A172 (cell line): ENCODE measurements at places on chromosomes 12 and 14.
A peak's percentile ranks its signal among the peaks of the same experiment; 100 is the strongest.

GRCh38 chr12:56749359-56749758 lies 2.8 kb downstream of the PRIM1 start:
- no peak for DNase-seq

DNA sequence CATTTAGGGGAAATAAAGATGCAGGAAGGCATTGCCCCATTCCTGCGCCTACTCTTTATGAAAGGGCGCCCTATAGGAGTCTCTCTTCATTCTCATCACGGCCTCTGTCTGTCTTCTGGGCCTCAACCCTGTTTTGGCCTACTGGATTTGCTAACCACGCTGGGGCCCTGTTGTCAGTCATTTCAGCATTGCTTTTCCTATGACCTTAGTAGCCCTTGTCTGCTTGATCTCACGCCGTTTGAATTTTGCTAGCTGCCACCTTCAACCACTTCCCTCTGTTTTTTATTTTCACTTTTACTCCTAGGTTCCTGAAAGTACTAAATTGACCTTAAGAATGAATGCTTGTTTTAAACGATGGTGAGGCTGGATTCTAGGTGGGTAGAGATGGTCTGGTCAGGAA lies 139.0 kb downstream of the SYNE2 start:
- no peak for DNase-seq

DNA sequence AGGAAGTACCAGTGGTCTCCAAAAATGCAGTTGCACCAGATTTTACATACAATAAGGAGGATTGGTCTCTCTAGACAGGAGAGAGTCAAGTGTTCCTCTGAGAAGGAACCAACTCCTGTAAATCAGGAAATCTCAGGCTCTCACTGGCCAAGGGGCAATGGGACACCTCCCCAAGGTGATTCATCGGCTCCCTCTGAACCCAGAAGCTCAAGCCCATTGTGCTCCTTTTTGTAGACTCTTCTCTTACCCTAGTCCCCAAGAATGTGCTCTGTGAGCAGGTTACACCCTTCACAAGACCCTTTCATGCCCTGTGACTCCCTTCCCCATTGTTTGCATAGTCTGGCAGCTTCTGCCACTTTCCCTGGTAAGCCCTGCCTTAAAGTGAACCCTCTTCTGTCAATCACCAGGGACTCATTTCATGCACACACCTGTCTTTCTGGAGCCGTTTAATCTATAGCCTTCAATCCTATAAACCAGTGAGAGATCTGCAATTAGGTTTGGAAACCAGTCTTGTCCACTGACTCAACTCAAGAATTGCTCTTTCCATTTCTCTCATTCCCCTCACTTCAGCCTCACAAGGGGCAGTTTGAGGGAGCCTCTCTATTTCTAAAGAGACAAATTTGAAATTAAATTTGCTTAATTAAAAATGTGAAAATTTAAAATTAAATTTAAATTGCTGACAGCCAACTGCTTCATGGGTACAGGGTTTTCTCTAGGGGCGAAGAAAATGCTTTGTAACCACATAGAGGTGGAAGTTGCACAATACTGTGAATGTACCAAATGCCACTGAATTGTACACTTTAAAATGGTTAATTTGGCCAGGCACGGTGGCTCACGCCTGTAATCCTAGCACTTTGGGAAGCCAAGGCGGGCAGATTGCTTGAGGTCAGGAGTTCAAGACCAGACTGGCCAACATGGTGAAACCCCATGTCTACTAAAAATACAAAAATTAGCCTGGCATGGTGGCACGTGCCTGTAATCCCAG lies 38.3 kb upstream of the LTA4H start:
- DNase-seq = no peak

GRCh38 chr12:55619354-55620138 lies 17.1 kb upstream of the OR10P1 start:
- DNase-seq = peak; percentile 87

- peak; percentile 66 for DNase-seq
Measured at GRCh38 chr14:92600318-92601053, 86.9 kb downstream of the RIN3 start.

DNA sequence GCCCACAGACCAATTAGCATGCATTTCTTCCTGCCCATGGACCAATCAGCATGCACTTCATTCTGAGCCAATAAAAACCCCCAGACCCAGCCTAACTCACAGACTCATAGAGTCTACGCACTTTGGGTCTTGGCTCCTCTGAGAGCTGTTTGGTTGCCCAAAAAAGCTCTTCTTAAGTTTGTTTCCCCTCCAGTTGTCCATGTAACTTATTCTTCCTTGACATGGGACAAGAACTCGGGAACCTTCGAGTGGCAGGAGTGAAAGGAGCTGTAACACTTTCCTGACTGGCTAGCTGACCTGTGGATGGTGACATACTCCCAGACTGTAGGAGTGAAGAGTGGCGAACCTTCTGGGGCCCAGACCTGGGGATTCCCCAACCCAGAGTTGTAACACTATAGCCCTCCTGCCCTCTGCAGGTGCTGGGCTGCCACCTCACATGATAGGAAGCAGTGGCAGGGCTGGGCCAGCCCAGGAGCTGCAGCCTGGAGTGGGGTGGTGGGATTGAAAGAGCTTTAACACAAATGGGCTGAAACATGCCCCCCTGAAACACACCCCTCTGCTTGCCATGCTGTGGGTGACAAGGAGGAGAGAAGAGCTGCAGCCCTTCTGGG lies 4.4 kb upstream of the BTBD7 start:
- DNase-seq = no peak

DNA sequence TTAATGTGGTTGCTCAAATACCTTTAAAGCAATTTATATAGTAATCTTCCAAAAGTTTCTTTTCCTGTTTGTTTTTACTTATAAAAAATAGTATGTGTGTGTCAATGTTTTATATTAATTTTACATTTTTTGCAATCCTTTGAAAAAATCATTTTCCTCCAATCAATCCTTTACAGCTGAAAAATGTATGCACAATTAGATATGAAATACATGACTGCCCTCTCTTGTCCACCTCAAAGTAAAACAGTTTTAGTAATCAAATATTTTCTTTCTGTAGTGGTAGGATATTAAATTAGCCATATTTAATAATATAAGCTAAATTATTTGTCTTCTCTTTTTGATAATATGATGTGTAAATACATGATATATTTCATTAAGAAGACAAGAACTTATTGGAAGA lies 269.9 kb downstream of the ADAMTS20 start:
- DNase-seq = peak; percentile 25

GRCh38 chr14:92426237-92426636 lies 87.3 kb upstream of the RIN3 start:
- DNase-seq = peak; percentile 5

- DNase-seq = peak; percentile 58
Measured at GRCh38 chr14:88831284-88831683, 6.8 kb downstream of the TTC8 start.

DNA sequence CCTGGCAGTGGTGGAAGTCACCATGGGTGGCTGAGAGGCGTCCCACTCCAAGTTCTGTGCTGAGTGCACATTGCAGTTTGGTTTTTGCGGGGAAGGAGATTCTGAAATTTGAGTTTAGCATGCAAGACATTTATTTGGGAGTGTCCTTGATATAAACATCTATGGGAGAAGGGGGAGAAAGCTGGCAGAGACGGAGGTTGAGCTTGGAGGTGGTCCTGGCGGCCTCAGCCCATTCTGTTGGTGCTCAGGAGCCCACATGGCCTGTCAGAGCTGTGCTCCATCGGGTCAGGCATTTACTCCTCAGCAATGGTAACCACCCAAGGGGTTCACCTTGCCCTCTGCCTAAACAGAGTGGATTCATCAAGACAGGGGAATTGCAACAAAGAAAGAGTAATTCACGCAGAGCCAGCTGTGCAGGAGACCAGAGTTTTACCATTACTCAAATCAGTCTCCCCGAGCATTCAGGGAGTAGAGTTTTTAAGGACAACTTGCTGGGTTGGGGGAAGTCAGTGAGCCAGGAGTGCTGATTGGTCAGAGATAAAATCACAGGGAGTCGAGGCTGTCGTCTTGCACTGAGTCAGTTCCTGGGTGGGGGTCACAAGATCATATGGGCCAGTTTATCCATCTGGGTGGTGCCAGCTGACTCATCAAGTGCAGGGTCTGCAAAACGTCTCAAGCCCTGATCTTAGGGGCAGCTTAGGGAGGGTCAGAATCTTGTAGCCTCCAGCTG lies 323.3 kb upstream of the TMEM132C start:
- peak; percentile 88 for DNase-seq

- DNase-seq = peak; percentile 9
Measured at GRCh38 chr12:67853204-67853603, 136.0 kb upstream of the IFNG-AS1 start.

DNA sequence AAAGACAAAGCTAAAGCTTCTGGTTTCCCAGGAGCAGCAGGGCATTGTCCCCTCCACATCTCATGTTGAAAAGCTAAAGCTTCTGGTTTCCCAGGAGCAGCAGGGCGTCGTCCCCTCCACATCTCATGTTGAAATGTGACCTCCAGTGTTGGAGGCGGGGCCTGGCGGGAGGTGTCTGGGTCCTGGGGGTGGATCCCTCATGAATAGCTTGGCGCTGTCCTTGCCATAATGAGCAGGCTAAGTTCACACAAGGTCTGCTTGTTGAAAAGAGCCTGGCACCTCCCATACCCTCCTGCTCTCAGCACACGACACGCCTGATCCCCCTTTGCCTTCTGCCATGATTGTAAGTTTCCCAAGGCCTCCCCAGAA lies 123.7 kb downstream of the PIWIL1 start:
- DNase-seq = no peak

DNA sequence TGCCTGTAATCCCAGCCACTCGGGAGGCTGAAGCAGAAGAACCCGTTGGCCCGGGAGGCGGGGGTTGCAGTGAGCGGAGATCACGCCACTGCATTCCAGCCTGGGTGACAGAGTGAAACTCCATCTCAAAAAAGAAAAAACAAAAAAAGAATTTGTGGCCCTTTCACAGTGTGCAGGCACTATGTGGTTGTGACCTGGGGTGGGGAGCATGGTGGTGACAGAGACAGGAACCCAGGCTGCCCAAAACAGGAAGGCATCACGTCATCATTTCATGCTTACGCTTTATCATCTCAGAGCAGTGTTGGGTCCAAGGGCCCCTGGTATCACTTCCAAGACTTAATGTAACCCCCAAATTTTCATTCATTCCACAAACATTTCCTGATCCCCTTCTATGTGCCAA lies 175.7 kb upstream of the GSC start:
- no peak for DNase-seq

DNA sequence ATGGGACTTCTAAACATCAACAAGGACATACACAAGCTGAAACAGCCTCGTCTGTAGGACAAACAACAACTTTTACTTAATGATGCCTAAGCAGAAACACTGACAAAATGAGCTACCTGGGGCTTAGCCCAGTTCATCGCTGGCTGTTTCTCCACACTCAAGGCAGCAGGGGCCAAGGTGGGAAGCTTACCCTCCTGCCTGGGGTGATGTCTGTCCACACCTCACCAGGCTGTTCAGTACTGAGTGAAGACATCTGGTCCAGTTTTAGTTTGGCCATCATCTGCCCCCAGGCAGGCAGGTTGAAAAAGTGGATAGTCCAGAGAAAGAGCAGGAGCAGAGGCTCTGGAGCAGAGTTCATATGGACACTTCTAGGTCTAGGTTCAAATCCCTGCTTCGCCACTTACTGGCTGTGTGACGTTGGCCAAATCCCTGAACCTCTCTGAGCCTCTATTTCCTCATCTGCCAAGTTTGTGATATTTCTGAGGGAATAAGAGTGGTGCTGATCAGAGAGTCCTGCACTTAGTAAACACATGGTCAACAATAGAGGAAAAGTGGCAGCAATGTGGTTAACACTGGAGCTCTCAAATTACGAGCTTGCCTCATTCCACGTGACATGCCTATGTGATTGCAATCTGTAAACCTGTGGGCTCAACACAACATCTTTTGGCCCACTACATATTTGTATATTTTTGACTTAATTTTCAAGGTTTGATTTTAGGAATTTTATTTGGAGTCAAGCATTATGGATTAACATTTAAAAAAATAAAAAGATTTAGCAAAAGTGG lies 720.1 kb upstream of the TMEM132C start:
- DNase-seq = no peak

DNA sequence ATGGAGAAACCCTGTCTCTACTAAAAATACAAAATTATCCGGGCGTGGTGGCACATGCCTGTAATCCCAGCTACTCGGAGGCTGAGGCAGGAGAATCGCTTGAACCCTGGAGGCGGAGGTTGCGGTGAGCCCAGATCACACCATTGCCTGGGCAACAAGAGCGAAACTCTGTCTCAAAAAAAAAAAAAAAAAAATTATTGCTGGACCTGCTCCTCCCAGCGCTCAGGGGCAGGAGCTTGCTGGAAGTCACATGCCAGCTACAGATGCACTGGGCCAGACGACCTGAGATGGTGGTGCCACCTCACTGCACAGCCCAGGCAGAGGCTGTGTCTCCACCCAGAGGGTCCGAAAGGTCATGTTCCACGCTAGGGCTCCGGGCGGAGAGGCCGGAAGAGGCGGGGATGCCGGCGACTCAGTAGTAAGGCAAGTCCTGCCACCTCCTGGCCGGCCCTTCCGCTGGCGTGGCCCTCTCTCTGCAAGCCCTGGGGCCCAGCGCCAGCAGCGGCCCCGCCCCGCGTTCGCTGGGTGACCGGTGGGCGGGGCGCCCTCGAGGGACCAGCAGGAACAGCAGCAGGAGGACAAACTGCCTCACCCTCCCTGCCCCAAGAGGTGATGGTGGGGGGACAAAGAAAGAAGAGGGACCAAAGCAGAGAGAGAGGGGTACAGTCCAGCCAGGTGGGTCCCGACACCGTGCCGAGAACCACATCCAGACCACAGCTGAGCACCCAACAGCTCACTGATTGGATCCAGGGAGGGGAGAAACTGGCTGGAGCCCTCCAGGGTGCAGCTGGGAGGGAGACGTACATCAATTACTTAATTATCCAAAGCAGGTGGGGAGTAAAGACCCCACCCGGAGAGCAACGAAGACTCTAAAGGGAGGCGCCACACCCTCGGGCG lies 3.6 kb upstream of the RHOF start:
- peak; percentile 94 for DNase-seq

GRCh38 chr14:100767003-100767787 lies 40.5 kb downstream of the DLK1 start:
- no peak for DNase-seq

- DNase-seq = no peak
Measured at GRCh38 chr14:36198378-36198777, 21.9 kb upstream of the PTCSC3 start.

DNA sequence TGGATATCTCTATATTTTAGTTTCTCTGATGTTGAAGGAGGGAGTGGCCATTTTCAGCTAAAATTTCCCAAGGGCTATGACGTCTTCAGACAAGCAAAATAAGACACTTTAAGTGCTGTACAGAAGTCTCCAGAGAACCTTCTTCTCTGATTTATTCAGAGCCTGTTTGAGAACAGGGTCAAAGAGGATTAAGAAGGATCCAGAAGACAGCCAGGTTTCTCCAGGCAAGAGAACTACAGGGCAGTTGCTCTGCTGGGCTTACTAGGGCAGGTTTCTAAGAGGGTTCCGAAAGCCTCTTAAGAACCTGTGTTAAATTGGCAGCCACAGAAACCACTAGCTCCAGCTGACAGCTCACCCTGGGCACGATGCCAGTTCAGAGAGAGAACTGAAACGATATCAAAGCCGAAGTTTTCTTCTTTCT lies 1.2 kb downstream of the MGP start:
- peak; percentile 45 for DNase-seq

- DNase-seq = no peak
Measured at GRCh38 chr12:112091563-112091962, 17.0 kb downstream of the NAA25 start.

GRCh38 chr12:49200919-49201594 lies 12.2 kb upstream of the TUBA1A start:
- peak; percentile 71 for DNase-seq
